ENCODE measurements at places on chromosomes 2 and 18.
A peak's percentile ranks its signal among the peaks of the same experiment; 100 is the strongest.

DNA sequence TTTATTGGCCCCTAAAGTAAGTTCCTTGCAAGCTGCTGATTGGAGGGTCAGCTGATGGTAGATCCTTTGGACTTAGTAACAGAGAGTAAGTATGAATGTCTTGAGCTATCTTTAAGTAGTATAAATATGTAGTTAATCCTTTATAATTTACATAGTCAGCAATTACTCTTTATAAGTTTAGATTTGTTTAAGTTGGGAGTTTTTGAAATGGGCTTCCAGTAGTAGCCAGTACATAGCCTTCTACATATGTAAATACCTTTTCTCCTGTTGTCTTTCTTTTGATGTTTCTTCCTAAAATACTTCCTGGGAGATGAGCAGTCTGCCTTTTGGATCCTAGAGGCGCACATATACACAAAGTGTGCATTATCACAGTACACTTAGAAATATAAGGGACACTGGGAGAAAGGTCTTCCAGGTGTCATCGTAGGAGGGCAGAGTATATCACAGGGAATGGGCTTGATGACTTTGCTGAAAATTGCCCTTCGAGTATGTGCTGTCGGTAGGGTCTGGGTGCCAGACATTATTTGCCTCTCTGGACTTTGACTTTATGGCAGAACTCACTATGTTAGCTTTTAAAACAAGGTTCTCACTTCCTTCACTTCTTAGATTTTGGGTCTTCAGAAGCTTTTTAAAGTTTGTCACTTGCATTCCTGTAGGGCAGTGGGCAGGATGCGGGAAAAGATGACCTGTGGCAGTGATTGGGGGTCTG lies 21.6 kb downstream of the TTLL4 start:
- H3K27ac ChIP-seq: no peak overlapping the region
- H3K4me3 ChIP-seq: no peak overlapping the region

DNA sequence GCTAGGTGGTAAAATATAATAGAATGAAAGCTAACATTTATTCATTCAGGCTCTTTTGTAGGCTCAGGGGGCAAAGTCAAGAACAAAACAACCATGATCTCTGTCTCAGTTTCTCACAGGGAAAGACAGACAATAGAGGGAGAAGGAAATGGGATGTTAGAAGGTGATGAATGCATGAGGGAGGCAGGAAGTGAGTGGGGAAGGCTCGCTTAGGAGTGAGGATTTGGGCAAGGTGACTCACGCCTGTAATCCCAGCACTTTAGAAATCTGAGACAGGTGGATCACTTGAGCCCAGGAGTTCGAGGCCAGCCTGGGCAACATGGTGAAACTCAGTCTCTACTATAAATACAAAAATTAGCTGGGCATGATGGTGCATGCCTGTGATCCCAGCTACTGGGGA lies 88.4 kb downstream of the CTIF start:
- no peak overlapping the region for H3K27ac ChIP-seq
- H3K4me3 ChIP-seq: no peak overlapping the region
- DNase-seq: no peak
- H3K27me3 ChIP-seq: no peaks in the 10 kb centered on the region
- H3K36me3 ChIP-seq: no peaks in the 10 kb centered on the region

- peak overlapping the region; percentile 81 for H3K27ac ChIP-seq
- H3K27me3 ChIP-seq: no peaks in the 10 kb centered on the region
- DNase-seq: no peak
- no peaks in the 10 kb centered on the region for H3K36me3 ChIP-seq
- H3K4me3 ChIP-seq: no peak overlapping the region
- peaks cover 9% of the 10 kb centered on the region for H3K4me1 ChIP-seq
Observed at GRCh38 chr2:69589973-69590652, 53.4 kb downstream of the AAK1 start.

- H3K27me3 ChIP-seq: no peaks in the 10 kb centered on the region
- H3K36me3 ChIP-seq: no peaks in the 10 kb centered on the region
- peak; percentile 44 for DNase-seq
- no peak overlapping the region for H3K4me3 ChIP-seq
- peaks cover 22% of the 10 kb centered on the region for H3K4me1 ChIP-seq
Observed at GRCh38 chr18:35051641-35052377, 10.6 kb downstream of the MAPRE2 start.

GRCh38 chr2:47223980-47224379 lies 68.9 kb upstream of the STPG4 start:
- H3K4me3 ChIP-seq: no peak overlapping the region
- peak; percentile 42 for DNase-seq
- H3K27me3 ChIP-seq: no peaks in the 10 kb centered on the region
- H3K27ac ChIP-seq: peak overlapping the region; percentile 65
- peaks cover 49% of the 10 kb centered on the region for H3K4me1 ChIP-seq

- no peak for DNase-seq
- H3K4me3 ChIP-seq: no peak overlapping the region
- H3K27ac ChIP-seq: no peak overlapping the region
- H3K27me3 ChIP-seq: no peaks in the 10 kb centered on the region
- H3K36me3 ChIP-seq: no peaks in the 10 kb centered on the region
- peaks cover 31% of the 10 kb centered on the region for H3K4me1 ChIP-seq
Observed at GRCh38 chr18:7062811-7063210, 54.8 kb downstream of the LAMA1 start.

GRCh38 chr2:1598800-1599199 lies 145.5 kb downstream of the PXDN start:
- DNase-seq: no peak
- H3K27ac ChIP-seq: no peak overlapping the region
- H3K4me1 ChIP-seq: no peaks in the 10 kb centered on the region
- no peaks in the 10 kb centered on the region for H3K36me3 ChIP-seq

GRCh38 chr2:221629468-221629867 lies 57.4 kb upstream of the EPHA4 start:
- H3K27ac ChIP-seq: no peak overlapping the region
- no peaks in the 10 kb centered on the region for H3K27me3 ChIP-seq
- no peaks in the 10 kb centered on the region for H3K36me3 ChIP-seq

- DNase-seq: no peak
- no peak overlapping the region for H3K4me3 ChIP-seq
- no peak overlapping the region for H3K27ac ChIP-seq
- H3K4me1 ChIP-seq: no peaks in the 10 kb centered on the region
Observed at GRCh38 chr2:236092714-236093113, 75.5 kb downstream of the GBX2 start.

- no peak overlapping the region for H3K4me3 ChIP-seq
- H3K36me3 ChIP-seq: peaks cover 6% of the 10 kb centered on the region
- no peak overlapping the region for H3K27ac ChIP-seq
- peak; percentile 58 for DNase-seq
- no peaks in the 10 kb centered on the region for H3K4me1 ChIP-seq
- H3K27me3 ChIP-seq: no peaks in the 10 kb centered on the region
Observed at GRCh38 chr2:69375494-69376353, 11.3 kb downstream of the GFPT1 start.

- no peak for DNase-seq
- peaks cover 28% of the 10 kb centered on the region for H3K27me3 ChIP-seq
- no peak overlapping the region for H3K4me3 ChIP-seq
- no peaks in the 10 kb centered on the region for H3K4me1 ChIP-seq
Observed at GRCh38 chr2:19872302-19872701, 29.5 kb downstream of the TTC32 start.

DNA sequence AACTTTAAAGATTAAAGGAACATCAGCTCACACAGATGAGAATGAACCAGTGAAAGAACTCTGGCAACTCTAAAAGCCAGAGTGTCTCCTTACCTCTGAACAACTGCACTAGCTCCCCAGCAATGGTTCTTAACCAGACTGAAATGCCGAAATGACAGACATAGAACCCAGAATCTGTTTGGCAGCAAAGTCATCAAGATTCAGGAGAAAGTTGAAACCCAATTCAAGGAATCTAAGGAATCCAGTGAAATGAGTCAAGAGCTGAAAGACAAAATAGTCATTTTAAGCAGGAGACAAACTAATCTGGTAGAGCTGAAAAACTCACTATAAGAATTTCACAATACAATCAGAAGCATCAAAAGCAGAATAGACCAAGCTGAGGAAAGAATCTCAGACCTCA lies 72.0 kb downstream of the STRADB start:
- no peak overlapping the region for H3K4me3 ChIP-seq
- DNase-seq: no peak
- no peak overlapping the region for H3K27ac ChIP-seq
- H3K36me3 ChIP-seq: no peaks in the 10 kb centered on the region
- no peaks in the 10 kb centered on the region for H3K4me1 ChIP-seq

DNA sequence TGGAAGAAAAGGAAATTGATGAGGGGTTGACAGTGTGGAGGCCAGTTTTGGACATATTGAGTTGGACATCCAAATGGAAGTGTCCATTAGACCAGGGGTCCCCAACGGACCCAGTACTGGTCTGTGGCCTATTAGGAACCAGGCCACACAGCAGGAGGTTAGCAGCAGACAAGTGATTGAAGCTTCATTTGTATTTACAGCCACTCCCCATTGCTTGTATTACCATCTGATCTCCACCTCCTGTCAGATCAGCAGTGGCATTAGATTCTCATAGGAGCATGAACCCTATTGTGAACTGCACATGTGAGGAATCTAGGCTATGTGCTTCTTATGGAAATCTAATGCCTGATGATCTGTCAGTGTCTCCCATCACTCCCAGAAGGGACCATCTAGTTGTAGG lies 99.1 kb downstream of the MTX2 start:
- H3K4me3 ChIP-seq: no peak overlapping the region
- no peak for DNase-seq
- H3K27ac ChIP-seq: no peak overlapping the region
- H3K27me3 ChIP-seq: no peaks in the 10 kb centered on the region
- no peaks in the 10 kb centered on the region for H3K36me3 ChIP-seq

GRCh38 chr2:96153291-96153713 lies 8.1 kb upstream of the DUSP2 start:
- H3K4me1 ChIP-seq: peaks cover 3% of the 10 kb centered on the region
- no peaks in the 10 kb centered on the region for H3K36me3 ChIP-seq
- no peak for DNase-seq
- no peak overlapping the region for H3K27ac ChIP-seq
- H3K27me3 ChIP-seq: peaks cover 7% of the 10 kb centered on the region

DNA sequence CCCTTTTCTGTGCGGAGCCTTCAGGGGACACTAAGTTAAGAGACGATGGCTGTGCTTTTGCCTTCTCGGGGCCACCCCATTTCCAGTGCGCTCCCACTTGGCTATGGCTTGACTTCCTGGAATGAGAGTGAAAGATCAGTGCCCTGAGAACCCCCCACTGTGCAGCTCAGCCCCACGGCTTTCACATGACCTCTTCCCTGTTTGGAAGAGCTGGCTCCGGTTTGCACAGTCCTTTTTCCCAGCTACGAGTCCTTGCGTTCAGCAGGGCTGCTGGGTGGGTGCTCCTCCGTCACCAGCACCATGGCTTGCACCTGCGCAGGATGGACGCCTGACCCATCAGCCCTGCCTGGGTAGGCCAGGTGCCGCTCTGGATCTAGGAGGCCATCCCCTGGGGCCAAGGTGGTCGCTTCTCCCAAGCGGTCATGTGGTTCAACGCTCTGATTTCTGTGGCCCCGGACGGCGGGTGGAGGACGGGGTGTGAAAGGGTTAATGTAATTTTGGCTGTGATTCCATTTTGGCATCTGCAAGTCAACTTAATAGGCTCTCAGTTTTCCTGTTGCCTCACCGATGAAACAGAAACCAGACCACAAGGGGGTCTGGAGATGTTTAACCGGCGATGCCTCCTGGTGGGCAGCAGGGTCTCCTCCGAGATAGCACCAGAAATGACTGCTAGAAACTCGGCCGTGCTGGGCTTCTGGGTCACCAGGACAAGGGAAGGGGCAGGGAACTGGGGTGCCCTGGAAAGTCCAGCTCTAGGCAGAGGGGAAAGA lies 113.1 kb upstream of the HAAO start:
- no peaks in the 10 kb centered on the region for H3K27me3 ChIP-seq
- H3K36me3 ChIP-seq: no peaks in the 10 kb centered on the region
- peaks cover 16% of the 10 kb centered on the region for H3K4me1 ChIP-seq
- H3K4me3 ChIP-seq: no peak overlapping the region
- DNase-seq: no peak

GRCh38 chr2:38427936-38428335 lies 50.9 kb upstream of the ATL2 start:
- no peaks in the 10 kb centered on the region for H3K27me3 ChIP-seq
- DNase-seq: no peak
- H3K27ac ChIP-seq: no peak overlapping the region
- no peaks in the 10 kb centered on the region for H3K36me3 ChIP-seq
- H3K4me3 ChIP-seq: no peak overlapping the region

GRCh38 chr2:63792530-63792929 lies 49.2 kb upstream of the UGP2 start:
- no peaks in the 10 kb centered on the region for H3K27me3 ChIP-seq
- H3K27ac ChIP-seq: no peak overlapping the region
- H3K36me3 ChIP-seq: no peaks in the 10 kb centered on the region
- DNase-seq: peak; percentile 75

DNA sequence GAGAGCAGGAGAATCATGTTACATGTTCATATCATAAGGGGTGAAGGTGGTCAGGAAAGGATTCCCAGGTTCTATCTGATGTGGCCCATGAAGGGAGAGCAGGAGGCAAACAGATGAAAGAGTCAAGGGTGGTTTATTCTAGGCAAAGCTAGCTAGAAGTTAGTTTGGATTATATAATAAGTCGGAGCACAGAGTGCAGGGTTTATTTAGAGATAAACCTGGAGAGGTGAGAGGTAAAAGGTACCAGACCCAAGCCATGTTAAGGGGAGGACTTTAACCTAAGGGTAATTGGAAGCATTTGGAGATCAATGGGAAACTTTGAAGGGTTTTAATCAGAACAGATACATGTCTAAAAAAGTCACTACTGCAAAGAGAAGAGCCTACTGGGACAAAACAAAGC lies 69.2 kb upstream of the LRATD1 start:
- no peaks in the 10 kb centered on the region for H3K36me3 ChIP-seq
- H3K27me3 ChIP-seq: no peaks in the 10 kb centered on the region
- no peak overlapping the region for H3K4me3 ChIP-seq
- H3K27ac ChIP-seq: no peak overlapping the region
- no peak for DNase-seq

DNA sequence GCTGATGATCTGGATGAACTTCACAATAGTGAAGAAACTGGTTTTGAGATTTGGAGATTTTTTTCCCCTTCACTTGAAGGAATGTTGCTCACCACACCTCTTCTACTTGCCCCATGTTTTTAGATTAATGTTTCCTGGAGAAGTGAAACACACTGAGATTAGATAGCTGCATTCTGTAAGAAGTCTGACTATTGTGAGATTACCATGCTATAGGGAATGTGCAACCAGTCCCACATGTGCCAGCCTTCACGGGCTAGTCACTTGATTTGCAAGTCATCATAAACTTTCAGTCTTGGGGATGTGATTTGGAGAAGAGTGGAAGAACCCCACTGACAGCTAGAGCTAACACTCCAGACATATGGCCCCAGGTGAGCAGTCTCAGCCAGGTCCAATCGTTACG lies 7.4 kb upstream of the CCNYL1 start:
- no peak overlapping the region for H3K4me3 ChIP-seq
- no peak overlapping the region for H3K27ac ChIP-seq
- H3K27me3 ChIP-seq: no peaks in the 10 kb centered on the region
